SK-MEL-5 (cell line): ENCODE measurements at places on chromosomes 7 and 10. TPM values are rescaled to one million over a fixed set of nuclear protein-coding genes. Genes with fewer than 3 reads are reported as not detected.

DNA sequence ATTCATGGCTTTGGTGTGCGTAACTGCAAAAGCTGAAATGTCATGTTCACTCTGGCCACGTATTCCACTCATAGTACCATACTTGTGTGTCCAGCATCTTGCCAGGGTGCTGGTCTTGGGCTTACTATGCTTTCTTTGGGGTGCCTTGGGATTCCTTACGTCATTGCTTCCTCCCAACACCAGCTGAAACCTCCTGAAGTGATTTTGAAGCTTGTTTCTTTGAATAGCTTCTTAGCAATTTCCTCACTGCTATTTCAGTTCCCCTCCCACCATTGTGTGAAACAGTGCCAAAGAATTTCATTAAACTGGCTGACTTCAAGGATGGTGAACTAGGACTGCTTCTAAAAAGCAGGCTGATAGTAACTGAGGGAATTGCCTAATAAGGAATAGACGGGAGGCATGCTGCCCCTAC, 36.9 kb downstream of the ENTPD1 start:
- DNase-seq: no peak

Gene ADARB2
- 0.56 and 0.90 TPM in 2 replicates for total RNA-seq

DNA sequence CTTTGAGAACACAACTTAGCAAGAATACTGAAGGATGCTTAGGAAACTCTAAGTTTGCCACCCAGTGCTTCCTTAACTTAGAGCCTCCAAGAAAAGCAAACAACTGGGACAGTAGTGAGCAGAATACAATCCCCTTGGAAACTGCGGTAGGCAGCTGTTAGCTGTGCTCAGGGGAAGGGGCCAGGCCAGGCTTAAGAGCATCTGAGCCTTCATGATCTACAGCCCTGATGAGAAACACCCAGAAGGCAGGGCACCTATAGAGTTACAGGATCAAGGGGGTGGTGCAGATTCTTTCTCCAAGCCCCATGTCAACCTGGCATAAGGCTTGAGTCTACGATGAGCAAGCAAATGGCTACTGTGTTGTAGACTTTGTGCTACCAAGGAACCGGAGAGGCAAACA, 51.4 kb upstream of the DLG5 start:
- DNase-seq: no peak

Gene CPXM2
- 1.2 and 1.4 TPM in 2 replicates for total RNA-seq

GRCh38 chr7:31192986-31193385, 140.9 kb downstream of the ADCYAP1R1 start:
- DNase-seq: peak; percentile 86

DNA sequence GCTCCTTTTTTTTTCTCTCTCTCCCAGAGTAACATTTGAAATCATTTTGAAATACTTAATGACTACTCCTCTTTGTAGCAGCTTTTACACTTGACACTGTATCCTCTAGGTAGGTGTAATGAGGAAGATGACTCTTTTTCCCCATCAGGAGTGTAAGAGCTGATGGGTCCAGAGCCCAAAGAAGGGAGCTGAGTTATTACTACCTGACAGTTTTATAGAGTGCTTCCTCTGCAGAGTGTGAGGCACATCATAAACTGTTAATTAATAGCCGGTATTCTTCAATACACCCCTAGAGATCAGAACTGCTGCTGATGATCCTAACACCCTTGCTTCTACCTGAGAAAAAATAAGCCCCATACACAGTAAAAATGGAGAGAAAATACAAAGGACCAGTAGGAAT, 279.8 kb upstream of the SEMA3A start:
- DNase-seq: no peak

DNA sequence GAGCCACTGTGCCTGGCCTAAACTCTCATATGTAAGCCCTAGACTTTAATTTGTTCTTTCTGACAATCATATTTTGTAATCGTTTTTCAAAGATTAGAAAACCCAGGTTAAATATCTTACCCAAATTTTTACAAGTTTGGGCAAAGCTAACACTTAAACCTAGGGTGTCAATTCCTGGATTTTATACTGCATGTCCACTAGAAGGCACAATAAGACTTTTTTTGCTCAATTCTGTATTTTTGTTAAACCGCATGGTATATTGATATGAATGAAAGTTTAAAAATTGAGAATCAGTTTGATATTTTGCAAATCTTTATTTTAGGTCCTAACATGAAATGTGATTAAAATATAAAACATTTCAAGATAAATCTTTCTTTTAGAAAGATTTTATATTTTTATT, 29.3 kb downstream of the DYNC2I1 start:
- peak; percentile 53 for DNase-seq

DNA sequence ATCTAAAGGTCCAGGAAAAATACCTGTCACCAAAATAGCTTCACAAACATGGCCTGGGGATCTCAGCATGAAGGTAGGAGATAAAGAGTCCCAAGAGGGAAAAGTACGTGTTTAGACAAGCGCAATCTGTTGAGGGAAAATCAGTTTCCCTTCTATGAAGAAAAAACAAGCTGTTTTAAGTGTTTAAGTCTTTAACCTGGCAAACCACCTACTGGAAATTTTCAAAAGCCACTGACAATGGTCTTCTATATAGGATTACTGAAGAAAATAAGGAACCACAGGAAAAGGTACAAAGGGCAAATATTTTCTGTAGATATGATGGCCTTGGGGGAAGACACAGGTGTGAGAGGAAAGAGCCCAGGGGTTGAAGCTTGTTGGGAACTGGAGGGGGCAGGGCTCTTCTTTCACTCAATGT, 21.2 kb downstream of the ALDH18A1 start:
- DNase-seq: no peak

GRCh38 chr10:78972947-78973900, 95.5 kb upstream of the ZMIZ1 start:
- DNase-seq: peak; percentile 93

GRCh38 chr7:70829221-70830059, 302.5 kb upstream of the GALNT17 start:
- peak; percentile 69 for DNase-seq

Gene SEPTIN7
- 498 and 531 TPM in 2 replicates for total RNA-seq
